ENCODE measurements at places on chromosomes 5 and 9.

DNA sequence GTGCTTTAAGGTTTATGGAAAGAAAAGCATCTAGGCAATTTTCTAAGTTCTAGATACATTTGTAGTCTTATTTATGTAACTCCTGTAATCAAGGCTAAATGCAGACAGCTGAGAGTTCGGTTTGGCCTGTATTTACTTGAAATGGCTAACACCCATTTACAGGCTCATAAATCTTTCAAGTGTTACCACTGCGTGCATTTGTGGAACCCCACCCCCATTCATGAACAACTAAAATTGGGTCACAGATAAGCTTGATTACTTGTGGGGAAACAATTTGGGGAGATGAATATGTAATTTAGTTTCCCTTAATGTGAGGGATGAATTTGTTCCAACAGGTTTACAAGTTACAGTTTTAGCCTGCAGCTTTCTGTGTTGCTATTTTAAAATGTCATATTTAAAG lies 360.6 kb downstream of the ARRDC3 start:
- no peak for DNase-seq

GRCh38 chr5:76724871-76725270 lies 8.9 kb downstream of the F2R start:
- no peak for DNase-seq

DNA sequence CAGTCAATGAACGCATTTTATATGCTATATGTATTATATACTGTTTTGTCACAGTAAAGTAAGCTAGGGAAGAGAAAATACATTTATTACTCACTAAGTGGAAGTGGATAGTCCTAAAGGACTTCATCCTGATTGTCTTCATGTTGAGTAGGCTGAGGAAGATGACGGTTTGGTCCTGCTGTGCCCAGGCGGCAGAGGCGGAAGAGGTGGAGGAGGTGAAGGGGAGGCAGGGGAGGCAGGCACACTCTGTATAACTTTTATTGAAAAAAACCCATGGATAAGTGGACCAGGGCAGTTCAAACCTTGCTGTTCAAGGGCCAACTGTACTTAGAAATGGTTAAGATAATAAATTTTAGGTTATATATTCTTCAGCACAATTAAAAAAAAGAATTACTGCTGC lies 28.5 kb downstream of the TJP2 start:
- DNase-seq, result no peak

GRCh38 chr9:77953590-77953989 lies 78.0 kb downstream of the GNAQ start:
- no peak for DNase-seq

- DNase-seq, result no peak
Measured at GRCh38 chr5:91245074-91245452, 138.1 kb downstream of the ARRDC3 start.

GRCh38 chr5:90783460-90784333 lies 225.1 kb downstream of the ADGRV1 start:
- DNase-seq, result peak; percentile 64

- DNase-seq, result no peak
Measured at GRCh38 chr5:117947836-117948235, 1040.5 kb downstream of the DTWD2 start.

- no peak for DNase-seq
Measured at GRCh38 chr5:152335461-152335860, 69.6 kb downstream of the NMUR2 start.

DNA sequence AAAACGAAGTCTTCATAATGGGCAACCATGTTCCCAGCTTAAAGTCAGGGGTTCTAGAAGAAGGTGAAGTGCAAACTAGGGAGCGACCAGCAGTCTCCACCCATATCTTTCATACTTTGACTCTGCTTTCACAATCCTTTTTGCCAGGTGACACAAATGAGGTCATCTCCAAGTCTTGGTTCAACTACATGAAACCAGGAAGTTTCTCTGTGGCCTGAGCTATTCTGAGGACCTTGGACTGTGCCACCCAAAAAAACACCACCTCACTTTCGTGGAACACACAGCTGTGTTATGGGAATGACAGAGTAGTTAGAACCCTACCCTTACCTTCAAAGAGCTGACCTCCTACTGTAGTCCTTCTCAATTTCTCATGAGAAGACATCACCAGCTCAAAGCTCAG lies 309.2 kb downstream of the AGTPBP1 start:
- DNase-seq, result no peak

- DNase-seq, result no peak
Measured at GRCh38 chr5:41093803-41094202, 22.7 kb upstream of the MROH2B start.

- DNase-seq, result peak; percentile 42
Measured at GRCh38 chr5:90866333-90866732, 307.7 kb downstream of the ADGRV1 start.

- no peak for DNase-seq
Measured at GRCh38 chr5:107199756-107200155, 471.0 kb downstream of the EFNA5 start.

Measured in kidney capillary endothelial cell (primary cell).